ENCODE measurements at places on chromosomes 12 and 14.

- DNase-seq, result no peak
Measured at GRCh38 chr12:132264086-132265010, 65.0 kb downstream of the GALNT9 start.

DNA sequence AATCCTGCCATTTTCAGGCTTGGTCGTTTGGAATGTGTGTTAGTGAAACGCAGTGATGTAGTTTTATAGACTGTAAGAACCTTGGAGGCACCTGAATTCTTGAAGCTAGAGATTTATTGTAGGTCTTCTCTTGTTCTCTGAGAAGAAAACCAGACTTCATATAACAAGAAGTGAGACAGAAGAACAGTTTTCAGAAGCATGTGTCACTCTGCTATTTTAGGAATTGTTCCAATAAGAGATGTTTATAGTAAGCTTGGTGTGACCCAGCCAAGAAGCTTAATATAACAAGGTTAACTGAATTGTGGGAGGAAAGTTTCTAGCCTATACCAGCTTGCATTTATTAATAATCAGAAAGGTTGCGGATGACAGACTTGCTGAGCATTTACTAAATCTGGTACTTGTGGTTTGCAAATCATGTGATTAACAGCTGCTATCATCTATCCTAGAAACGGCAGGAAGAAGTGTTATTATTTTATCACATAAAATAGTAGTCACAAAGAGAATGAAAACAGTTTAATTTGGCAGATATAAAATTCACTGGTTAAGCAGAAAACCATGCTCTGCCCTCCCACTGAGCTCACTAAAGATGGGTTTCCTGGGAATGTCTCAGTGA is 49.2 kb upstream of the BCAT1 start:
- peak; percentile 84 for DNase-seq

GRCh38 chr14:101535232-101535631 is 26.1 kb upstream of the DIO3 start:
- no peak for DNase-seq

DNA sequence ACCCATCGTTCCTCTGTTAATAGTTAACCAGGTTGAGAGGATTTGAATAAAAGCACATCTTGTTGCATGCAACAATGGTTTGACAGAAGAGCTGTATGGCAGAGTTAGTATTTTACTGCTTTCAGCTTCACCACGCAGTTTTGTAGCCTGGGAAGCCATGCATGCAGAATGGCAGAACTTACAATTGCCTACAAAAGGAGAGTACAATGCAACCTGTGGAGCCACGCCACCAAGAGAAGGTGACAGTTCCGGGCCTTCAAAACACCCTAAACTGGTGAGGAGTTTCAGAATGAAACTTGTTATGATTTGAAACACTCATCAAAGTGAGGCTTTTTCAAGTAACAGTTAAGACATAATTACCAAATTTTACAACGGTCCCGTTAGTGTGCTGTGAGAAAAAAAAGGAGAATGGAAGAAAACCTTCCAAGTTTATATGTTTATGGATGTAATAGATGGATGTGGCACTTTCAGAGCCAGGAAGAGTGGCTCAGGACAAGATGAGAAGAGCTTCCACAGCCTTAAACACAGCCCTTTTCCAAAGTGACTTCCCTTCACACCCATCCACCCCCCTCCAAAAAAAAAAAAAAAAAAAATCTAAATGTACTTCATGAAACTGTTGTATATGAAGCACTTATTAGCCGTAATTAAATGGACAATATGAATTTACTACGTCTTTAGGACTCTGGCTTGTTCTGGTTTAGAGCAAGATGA is 158.7 kb downstream of the EGLN3 start:
- DNase-seq, result no peak

DNA sequence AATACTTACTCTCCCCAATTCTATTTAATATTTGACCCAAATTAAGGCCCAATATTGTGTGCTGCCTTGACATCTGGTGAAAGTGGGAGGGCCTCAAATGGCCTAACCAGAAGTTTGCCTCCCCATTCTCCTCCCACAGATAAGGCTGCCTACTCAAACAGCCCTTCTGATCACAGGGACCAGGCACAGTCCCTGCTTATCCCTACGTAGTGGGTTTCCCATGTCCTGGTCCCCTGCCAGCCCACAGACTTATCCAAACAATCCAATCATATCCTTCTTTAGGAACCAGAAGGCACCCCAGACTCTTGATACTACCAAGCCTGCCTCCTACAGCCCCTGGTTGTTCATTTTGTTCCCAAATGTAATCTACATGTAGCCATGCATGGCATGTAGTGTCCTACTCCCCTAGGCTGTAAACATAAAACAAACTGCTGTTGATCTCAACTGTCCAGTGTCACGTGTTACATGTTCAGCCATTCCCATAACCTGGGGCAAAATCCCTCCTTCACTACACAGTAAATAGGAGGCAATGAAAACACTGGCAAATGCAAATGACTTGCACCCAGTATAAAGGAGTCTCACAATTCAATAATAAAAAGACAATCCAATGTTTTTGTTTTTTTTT is 49.3 kb downstream of the EEA1 start:
- no peak for DNase-seq

DNA sequence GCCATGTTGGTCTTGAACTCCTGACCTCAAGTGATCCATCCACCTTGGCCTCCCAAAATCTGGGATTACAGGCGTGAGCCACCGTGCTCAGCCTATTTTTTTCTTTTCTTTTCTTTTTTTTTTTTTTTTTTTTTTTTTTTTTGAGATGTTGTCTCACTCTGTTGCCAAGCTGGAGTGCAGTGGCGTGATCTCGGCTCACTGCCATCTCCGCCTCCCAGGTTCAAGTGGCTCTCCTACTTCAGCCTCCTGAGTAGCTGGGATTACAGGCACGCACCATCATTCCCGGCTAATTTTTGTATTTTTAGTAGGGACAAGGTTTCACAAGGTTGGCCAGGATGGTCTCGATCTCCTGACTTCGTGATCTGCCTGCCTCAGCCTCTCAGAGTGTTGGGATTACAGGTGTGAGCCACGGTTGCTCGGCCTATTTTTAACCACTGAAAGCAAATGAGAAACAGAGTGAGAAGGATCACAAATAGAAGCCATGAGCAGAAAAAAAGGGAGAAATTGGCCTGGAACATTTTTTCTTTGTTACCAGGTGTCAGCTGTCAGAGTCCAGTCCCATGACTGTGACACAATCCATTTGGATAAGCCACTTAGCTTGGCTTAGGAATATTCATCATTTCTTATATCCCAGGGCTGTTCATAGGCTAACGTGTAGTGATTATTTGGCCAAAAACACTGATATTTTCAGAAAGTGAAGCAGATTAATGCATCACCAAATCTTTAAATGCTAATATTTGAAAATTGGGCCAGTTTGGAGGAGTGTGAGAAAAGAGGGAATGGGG is 7.9 kb upstream of the NFKBIA start:
- DNase-seq, result no peak

DNA sequence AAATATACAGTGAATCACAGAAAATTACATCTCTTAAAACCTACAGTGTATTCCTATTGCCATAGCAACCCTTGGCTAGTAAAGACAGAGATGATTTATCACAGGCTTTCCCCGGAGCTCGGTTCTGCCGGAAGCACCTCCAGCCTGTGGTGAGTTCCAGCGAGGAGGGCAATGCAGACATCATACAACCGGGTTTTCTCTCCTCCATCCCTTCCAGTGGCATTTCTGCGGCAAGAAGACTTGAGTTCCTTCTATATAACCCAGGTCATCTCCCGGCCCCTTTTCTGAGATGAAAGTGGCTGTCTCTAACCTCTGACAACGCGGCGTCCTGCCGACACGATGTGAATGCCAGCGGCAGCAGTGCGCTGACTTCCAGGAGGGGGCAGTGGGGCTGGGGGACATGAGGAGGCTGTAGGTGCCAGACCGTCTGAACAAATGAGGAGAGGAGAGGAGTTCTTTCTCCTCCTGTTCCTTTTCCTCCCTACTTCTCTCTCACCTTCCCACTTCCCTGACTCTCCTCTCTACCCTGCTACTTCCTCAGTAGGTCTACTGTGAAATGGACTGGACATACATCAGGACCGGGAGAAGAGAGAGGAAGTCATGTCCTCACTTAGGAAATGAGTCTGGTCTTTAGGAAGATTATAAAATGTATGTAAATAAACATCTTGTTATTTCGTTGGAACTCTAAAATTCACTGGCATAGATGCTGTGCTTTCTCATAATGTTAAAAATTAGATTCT is 68.6 kb upstream of the MAX start:
- no peak for DNase-seq

DNA sequence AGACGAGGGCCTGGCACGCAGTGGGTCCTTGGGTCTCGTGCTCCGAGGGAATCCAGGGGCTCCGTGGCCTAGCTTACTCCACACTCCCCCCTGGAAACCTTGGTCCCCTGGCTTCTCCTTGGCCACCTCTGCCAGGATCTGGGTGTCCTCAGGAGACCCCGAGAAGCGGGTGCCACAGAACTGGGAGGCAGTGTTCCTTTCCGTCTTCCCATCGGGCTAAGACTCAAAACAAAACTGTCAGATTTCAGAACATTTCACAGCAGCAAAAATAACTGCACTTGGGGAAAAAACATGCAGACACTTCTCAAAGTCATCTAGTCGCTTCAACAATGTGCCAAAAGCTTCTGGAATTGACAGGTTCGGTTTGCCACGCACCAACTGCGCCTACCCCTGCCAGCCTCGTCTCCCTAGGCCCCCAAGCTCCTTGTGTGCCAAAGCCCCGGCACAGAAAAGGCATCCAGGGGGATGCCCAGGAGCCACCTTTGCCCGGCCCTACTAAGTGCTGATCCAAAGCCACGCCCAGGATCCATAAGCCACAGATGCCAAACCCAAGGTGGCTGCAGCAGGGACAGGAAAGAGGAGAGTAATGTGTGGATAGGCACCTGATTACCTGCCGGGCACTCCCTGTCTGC is 58.4 kb upstream of the DIO3 start:
- DNase-seq, result no peak

DNA sequence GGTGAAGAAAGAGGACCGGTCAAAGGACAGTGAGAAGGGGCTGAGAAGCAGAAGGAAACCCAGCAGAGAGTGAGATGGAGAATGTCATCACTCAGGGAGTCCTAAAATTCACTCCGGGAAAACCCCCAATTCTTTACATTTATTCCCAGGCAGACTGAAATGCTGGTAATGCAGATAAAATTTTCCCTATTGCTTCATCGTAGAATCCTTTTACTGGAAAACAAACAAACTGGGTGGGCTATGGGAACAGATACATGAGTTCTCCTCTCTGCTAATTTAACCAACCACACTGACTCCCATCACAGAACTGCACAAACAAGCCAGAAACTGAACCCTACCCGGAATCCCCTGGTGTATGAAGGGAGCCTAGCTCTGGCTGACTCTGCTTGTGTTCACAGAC is 20.9 kb downstream of the HEBP1 start:
- peak; percentile 69 for DNase-seq

Measured in AG04449 (cell line).